ENCODE measurements at places on chromosomes 4 and X.

DNA sequence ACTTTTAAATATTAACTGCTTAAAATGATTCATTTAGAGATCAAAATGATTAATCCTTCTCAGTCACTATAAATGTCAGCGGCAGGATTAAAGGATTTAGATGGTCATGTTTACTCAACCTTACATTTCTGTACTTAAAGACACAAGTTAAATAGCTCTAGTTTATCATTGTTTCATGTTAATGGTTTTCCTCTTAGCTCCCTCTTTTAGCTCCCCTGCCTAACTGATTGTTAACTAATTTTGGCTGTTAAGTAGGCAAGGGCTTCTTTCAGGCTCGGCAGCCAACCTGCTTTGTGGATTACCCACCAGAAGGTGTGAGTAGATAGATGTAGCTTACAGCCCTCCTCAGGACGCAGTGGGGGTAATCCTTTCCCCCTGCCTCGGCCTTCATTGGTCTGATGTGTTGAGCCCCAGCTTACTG, 96.0 kb downstream of the TENM3 start:
- DNase-seq, result no peak

GRCh38 chrX:85499400-85499799, 119.9 kb upstream of the POF1B start:
- DNase-seq, result no peak

DNA sequence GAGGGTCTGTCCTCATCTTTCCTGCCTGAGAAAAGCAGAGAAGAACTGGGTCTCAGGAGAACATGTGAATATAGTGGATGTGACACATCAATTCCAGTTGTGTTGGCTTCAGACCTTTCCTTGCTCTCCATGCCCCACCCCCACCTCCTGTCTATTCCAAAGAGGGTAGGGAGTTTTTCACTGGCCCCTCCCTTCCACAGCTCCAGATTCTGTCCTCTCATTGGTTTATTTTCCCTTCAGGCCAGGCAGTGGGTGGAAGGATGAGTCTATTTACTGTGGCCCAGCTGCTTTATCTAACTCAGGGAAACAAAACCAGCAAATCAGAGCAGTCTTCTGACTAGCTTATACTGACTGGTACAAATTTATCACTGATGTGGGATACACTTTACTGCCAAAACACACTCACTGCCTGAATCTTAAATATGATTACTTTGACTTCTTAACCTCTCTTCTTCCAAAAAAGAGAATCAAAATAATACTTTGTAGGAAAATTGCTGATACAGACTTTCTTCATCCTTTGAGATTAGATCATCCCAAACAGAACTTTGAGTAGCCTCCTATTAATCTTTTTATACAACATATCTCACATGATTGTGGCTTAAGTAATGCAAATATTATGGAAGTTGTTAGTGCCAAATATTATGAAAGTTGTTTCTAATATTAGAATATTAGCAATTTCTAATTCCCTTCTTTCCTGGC, 221.2 kb downstream of the MID1 start:
- no peak for DNase-seq

- DNase-seq, result peak; percentile 95
Measured at GRCh38 chr4:1043651-1044468, 32.4 kb downstream of the FGFRL1 start.

GRCh38 chrX:72624194-72624593, 51.6 kb upstream of the HDAC8 start:
- DNase-seq, result no peak

DNA sequence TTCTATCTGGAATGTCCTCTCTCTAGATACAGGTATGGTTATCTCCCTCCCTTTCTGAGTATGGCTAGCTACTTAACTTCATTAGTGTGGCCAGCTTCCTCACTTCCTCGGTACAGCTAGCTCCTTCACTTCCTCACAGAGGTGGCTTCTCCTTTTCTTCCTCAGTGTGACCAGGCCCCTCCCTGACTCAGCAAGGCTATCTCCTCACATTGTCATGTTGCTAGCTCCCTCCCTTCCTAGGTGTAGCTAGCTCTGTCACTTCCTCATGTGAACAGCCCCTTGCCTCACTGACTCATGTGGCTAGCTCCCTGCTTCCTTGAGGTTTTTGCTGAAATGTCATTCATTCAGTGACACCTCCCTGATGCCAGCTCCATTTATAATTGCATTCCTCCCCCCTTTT, 67.3 kb upstream of the DDIT4L start:
- DNase-seq, result no peak

- DNase-seq, result no peak
Measured at GRCh38 chrX:24232796-24233195, 81.1 kb downstream of the SUPT20HL2 start.

DNA sequence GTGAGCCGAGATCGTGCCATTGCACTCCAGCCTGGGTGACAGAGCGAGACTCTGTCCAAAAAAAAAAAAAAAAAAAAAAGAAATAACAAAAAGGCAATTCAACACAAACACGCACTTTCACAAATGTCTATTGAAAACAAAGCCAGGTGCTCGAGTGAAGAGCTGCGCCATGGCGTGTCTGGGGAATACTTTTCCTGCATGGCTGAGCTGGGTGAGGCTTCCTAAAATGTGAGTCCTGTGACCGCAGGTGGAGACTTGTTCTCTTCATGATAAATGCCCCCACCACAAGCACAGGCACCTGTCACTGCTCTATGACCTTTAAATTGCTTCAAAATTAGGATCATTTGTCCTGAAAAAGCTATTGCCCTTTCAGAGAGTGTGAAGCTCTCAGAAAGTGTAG, 4.0 kb upstream of the ABLIM2 start:
- no peak for DNase-seq

DNA sequence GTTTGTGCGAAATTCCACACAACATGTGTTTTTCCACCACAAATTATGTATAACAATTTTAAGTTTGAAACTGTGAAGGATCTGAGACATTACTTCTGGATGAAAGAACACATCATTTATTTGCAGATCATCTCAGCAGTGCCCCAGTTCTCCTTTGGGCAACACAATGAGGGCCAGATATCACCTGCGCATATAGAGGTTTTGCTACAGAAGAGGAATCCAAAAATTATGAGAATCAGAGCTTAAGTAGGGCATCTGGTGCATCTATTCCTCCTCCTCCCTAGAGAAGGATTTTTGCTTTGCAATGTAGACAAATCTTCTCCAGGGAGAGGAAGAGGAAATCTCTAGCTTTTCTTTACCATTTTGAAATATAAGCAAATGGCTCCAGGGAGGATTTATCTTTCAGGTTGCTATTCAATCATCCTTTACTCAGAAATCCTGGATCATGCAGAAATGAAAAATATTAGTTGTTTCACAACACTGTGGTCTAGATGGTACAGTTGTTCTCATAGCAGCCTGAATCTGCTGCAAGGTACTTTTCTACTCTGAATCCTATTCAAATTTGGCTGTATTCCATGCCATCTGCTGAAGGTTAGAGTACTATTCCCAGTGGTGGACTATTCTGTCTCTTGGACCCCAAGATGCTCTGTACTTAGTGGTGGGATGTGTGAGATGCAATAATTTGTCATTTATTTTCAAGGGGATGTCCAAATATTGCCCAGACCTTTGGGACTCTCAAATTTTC, 132.1 kb downstream of the SNCA start:
- no peak for DNase-seq

GRCh38 chr4:123505095-123506010, 108.8 kb downstream of the SPRY1 start:
- DNase-seq, result peak; percentile 39

DNA sequence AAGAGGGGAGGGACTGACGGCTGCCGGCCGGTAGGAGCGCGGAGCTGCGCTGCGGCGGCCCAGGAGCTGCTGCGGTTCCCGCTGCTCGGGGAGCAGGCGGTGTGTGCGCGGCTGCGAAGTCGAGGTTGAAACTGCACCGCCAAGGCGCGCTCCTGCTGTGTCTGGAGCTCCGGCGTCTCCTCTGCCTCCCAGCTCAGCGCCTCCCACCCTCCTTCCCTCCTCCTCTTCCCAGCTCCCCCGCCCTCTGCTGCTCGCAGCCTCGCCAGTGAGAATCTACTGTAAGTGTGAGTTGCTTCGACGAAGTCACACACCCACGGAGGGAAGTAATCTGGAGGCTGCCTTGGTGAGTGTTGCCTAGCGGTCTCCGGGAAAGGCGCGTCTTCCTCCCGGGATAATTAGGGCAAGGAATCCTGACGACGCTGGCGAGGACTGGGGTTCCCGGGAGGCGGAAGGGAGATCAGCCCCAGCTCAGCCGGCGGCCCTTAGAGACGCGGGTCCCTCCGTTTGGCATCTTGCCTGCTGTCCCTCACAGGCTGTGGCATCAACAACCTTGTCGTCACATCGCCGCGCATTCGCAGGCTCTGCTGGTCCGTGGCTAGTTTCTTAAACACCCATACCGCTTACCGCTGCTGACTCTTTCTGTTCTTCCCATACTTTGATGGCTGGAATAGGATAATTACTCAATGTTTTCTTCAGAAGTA, at the start of gene EPHA5:
TSS of gene EPHA5 (minus strand) at position 159 of the 701 bp plus-strand sequence. CDS start 747 bp downstream, outside the sequence.
- no peak for DNase-seq

- DNase-seq, result no peak
Measured at GRCh38 chr4:8600686-8601085, 8.1 kb downstream of the CPZ start.

DNA sequence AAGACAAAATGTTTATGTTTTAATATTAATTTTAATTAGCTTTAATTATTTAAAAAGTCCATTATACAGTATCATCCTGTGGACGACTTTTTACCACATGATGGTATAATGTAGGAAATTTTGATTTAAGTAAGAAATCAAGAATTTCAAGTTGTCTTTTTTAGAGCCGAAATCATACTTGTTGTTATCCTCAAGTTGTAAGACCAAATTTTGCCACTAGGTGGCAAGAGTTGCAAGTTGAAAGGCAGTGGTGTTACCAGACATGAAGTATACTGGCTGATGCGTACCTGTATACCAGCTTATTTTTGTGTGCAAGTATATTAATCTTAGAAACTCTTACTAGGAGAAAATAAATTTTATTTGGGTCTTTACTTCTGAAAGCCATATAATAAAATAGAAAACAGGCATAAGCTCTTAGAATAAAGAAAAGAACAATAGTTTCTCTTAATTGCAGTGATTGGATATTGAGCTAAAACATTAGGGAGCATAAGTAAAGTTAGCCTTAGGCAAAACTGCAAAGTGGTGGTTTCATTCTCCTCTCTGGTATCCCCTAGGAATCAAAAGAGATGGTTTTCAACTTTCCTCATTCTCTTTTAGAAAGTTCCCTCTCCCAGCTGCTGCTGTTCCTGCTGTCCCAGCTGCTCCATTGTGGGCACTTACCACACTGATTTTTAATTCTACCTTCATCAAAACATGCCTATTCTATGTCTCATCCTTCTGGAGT, 118.0 kb upstream of the WDFY3 start:
- DNase-seq, result peak; percentile 67
